ENCODE measurements at places on chromosomes 12 and 14. TPM values are rescaled to one million over a fixed set of nuclear protein-coding genes. Genes with fewer than 3 reads are reported as not detected.

GRCh38 chr12:45259675-45260074 is 43.8 kb downstream of the ANO6 start:
- peak overlapping the region; percentile 64 for H3K27ac ChIP-seq
- DNase-seq: no peak
- no peaks in the 10 kb centered on the region for H3K27me3 ChIP-seq
- H3K4me1 ChIP-seq: peaks cover 87% of the 10 kb centered on the region

DNA sequence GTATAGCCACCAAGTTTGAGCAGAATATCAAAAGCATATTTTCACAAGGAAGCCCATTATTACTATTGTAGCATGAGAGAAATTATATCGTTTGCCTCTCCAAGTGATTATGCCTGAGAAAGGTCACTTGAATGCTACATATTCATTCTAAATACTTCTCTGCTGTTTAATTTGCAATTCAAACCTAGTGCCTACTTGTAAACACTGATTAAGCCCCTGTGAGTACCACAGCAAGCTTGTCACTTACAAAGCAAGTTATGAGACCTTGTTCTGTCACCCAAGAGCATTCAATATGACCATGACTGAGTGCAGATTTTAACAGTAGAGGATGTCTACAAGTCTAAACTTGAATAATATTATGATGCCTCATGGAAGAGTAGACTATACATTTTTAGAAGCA is 124.7 kb upstream of the SSTR1 start:
- DNase-seq: no peak
- H3K4me1 ChIP-seq: no peaks in the 10 kb centered on the region
- H3K27me3 ChIP-seq: no peaks in the 10 kb centered on the region
- H3K36me3 ChIP-seq: no peaks in the 10 kb centered on the region
- no peak overlapping the region for H3K4me3 ChIP-seq

DNA sequence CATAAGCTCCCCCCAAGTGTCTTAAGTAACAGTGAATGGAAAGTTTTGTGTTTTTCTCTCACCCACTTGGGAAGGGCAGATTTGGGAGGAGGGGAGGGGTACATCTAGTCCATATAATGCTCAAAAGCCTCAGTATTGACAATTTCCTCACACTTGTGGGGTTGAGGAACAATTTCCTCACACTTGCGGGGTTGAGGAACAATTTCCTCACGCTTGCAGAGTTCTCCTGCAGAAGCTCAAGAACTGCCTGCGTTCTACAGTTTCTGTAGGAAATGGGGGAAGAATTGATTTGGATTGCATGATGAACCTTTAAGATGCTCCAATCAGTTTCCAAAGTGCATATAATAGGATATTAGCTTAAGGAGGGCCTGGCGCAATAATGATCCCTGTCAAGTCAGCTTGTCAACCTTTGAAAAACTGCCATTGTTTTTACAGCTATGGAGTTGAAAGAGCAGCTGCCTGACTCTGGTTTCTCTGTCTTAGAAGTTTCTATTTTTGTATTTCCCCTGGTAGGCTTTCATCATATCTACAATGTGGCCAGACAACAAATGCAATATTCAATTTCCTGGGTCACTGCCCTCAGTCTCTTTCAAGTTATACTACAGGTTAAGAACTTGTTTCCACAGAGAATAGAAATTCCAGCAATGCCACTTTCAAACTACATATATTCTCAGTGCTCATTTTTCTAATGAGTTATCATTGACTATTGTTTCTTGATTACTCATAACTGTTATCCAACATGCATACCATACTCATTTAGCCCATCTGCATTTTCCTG is 66.5 kb downstream of the PLEKHG7 start:
- no peaks in the 10 kb centered on the region for H3K36me3 ChIP-seq
- H3K27ac ChIP-seq: no peak overlapping the region
- H3K4me3 ChIP-seq: no peak overlapping the region
- H3K27me3 ChIP-seq: no peaks in the 10 kb centered on the region
- DNase-seq: no peak
- peaks cover 10% of the 10 kb centered on the region for H3K4me1 ChIP-seq

DNA sequence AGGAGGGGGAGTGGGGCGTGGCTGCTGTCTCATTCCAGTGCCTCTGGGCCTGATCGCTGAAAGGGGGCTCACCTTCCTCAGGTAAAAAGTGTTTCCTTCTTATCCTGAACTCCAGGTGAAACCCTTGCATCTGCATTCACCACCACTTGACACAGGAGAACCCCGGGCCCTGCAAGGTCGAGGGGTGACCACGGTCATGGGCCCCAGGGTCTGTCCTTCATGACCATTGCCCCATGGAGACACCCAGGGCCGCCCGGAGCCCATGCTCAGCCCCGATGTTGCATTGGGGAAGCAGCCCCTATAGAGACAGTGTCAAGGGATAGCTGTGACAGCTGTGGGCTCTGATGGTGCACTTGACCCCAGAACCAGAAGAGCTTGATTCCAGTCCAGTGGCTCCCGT is 34.4 kb upstream of the DYNC1H1 start:
- H3K27ac ChIP-seq: no peak overlapping the region
- no peaks in the 10 kb centered on the region for H3K27me3 ChIP-seq
- peaks cover 9% of the 10 kb centered on the region for H3K36me3 ChIP-seq
- no peak overlapping the region for H3K4me3 ChIP-seq

- H3K4me3 ChIP-seq: no peak overlapping the region
- no peak for DNase-seq
- H3K27me3 ChIP-seq: no peaks in the 10 kb centered on the region
- H3K4me1 ChIP-seq: no peaks in the 10 kb centered on the region
These were observed 262.6 kb upstream of the TMTC1 start for GRCh38 chr12:30046376-30046775.

The AKAP5 gene
- 0.45 TPM for total RNA-seq

The OR4E2 gene
- not detected for total RNA-seq
